ENCODE measurements at places on chromosomes 6 and 20.

GRCh38 chr6:208938-209337 lies 83.3 kb upstream of the DUSP22 start:
- no peak for DNase-seq

GRCh38 chr6:85747093-85747492 lies 104.4 kb upstream of the SYNCRIP start:
- DNase-seq, result no peak

DNA sequence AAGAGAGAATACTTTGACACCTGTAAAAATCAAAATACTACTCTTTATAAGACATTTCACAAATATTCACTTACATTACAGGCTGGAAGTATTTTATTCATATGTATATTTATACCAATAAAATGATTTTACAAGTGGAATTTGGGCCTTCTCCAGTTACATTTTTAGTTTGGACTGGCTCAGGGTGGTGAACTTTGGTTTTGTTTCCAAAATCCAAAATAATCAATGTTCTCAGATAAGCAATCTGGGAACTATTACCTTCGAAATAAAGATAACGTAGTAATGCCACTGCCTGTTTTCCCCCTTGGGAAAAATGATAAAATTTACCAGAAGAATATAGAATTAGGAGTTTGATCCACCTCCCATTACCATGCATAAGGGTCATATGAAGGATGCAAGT lies 31.6 kb upstream of the SCGN start:
- no peak for DNase-seq

GRCh38 chr6:136094812-136095211 lies 155.3 kb downstream of the MTFR2 start:
- no peak for DNase-seq

DNA sequence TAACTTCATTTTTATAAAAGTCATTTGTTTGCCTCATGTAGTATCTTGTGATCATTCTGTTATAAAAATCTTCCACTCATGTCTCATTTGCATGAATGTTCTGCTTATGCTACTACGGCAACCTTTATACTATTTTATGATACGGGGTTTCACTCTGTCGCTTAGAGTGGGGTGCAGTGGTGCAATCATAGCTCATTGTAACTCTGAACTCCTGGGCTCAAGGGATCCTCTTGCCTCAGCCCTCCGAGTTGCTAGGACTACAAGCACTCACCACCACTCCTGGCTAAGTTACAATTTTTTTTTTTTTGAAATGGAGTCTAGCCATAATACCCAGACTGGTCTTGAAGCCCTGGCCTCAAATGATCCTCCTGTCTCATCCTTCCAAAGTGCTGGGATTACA lies 154.4 kb upstream of the PREP start:
- no peak for DNase-seq

- DNase-seq, result no peak
These were observed 2.6 kb upstream of the GID8 start for GRCh38 chr20:62935204-62935967.

DNA sequence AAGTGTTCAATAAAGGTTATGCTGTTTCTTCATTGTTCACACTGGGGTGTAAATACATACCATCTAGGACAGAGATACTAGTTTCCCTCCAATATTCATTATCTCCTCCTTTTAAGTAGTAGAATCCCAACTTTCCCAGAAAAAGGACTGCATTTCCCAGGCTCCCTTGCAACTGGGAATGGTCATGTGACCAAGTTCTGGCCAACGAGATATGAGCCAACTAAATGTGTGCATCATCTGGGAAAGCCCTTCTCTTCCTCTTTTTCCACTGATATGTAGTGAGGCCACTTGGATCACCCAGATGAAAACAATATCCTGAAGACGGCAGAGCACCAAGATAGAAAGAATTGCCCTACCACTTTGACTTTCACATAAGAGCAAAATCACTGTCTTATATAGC lies 97.9 kb upstream of the PTPRT start:
- no peak for DNase-seq

GRCh38 chr20:33450867-33451266 lies 7.3 kb upstream of the SNTA1 start:
- no peak for DNase-seq

DNA sequence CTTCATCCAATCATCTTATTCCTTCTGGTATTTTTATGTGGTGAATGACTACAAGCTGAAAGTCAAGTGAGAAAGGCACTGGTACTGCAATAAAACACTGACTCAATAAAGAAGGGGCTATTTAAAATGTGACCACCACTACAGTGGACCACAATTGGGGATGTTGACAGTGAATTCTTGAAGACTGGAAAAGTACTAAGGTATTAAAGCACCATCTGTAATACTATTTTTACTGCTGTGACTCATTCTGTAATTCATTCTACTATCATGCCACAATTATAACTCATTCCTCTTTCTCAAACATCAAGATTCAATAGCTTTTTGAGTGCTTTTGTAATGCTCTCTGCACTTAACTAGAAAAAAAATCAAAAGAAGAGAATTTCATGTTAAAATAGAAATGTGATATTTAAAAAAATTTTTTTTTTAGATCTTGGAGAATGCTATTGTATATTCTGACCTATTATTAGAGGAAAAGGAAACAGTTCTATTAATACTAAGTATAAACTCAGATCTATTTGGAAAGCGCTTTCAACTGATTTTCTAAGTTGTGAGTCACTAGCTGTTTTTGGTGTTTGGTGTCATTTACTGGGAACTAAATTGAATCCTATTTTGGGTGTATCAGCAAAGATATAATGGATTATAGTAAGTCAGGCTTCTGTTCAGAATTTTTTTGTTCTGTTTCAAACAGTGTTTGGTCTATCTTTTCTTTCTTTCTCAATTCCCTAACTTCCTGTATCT lies 104.7 kb upstream of the TMEM170B start:
- DNase-seq, result no peak

GRCh38 chr20:40717343-40717865 lies 28.4 kb upstream of the MAFB start:
- no peak for DNase-seq

DNA sequence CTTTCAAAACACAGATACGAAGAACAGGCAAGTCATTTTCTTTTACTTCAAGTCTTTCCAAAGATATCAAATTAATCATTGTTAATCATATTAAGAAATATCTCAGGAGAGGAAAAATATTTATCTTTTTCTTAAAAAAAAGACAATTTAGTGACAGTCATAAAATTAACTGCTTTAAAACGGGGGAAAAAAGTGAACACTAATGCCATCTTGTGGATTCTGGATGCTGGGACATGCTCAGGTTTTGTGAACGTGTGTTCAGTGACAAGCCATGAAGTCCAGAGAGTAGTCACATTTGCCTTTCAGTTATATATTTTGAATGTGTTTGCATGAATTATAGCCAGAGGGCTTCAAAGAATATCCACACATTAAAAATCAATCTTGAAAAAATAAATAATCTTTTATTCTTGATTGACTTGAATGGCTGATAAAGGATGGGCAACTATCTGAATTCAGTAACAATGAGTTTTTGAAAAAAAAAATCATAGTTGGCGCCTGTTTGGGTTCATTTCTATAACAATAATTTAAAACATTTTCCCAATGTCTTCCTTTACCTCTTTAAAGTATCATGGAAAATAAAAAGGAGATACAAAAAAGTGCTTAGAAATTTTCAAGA lies 74.7 kb upstream of the NOX3 start:
- DNase-seq, result no peak

DNA sequence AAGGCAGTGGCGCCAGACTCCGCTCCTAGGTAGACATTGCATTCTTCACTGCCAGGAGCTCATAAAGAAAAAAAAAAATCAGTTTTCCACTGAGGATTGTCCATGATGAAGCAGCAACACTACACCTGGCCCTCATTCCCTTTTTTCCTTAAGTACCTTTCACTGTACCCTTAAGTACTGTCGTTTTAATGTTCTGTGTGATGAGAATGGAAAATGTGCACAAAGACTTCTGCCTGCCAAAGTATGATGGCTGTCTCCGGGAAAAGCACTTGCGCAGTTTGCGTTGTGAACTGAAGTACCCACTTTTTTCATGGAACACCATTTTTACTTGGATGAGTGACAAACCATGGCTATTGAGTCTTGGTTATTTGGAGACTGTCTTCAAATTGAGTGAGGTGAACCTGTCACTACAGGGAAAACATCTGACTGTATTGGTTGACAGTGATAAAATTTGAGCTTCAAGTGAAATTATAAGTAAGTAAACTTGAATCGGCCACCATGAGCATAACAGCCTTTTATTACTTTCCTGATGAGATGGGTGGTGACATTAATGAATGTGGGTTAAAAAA lies 104.8 kb downstream of the NCOA3 start:
- no peak for DNase-seq

DNA sequence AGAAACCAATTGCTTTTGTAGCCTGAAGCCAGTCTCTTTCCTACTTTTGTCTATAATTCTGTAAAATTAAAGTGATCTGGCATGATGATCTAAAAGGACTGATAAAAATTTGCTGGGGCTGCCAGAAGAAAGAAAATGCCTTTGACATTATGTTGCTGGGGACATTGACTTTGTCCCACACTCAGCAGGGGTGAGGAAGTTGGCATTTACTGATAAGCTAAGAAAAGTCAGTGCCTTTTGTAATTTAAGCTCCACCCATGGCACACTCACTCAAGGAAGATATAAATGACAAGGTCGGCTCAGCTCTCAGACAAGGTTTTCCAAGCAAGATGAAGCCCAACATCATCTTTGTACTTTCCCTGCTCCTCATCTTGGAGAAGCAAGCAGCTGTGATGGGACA lies at the start of gene SEMG1:
SEMG1 (plus strand) TSS at position 309 of the 400 bp plus-strand sequence; CDS start at position 330, 21 bp downstream.
- no peak for DNase-seq

DNA sequence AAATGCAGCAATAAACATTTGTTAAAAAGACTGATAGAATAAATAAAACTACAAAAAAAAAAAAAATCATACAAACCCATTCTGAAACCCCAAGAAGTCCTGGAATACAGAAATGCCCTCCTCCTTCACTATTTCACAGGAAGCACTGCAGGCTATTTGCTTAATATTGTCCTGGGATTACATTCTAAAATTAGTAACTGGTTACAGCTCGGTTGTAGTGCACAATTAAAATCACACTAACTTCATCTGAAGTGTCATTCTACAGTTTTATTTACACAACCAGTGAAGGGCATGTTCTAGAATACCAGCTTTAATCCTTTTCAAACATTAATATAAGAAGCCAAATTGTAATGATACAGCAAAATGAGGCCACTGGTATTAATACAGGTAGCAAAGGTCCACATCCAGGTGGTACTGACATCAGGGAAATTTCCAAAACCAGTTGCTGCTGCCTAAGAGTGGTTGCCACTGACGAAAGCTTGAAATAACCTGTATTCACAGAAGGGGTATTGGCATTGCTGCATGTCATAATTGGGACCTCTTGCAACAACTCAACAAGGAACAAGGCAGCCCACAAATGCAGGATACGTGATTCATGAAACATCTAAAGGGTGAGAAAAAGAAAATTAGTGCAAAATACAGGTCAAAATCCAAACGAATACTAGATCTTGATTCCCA lies 26.9 kb downstream of the AKIRIN2 start:
- no peak for DNase-seq

GRCh38 chr6:11908436-11909105 lies 103.5 kb upstream of the HIVEP1 start:
- DNase-seq, result no peak

DNA sequence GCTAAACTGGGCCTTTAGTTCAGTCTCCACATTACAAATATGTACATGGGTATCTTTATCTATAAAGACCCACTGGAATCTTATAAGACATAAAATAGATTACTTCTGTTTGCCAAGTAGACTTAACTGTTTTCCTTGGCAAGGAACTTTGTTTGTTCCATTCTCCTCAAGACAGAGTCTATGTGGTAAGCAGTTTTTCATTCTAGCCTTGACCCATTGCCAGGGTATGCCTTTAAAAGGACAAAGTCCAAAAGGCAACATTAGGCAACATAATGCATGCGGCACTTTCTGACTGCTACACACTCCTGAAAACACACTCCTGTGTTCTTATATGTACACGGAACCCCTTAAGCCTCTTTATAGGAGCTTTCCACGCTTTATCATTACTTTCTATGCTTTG lies 20.4 kb downstream of the VNN1 start:
- no peak for DNase-seq

DNA sequence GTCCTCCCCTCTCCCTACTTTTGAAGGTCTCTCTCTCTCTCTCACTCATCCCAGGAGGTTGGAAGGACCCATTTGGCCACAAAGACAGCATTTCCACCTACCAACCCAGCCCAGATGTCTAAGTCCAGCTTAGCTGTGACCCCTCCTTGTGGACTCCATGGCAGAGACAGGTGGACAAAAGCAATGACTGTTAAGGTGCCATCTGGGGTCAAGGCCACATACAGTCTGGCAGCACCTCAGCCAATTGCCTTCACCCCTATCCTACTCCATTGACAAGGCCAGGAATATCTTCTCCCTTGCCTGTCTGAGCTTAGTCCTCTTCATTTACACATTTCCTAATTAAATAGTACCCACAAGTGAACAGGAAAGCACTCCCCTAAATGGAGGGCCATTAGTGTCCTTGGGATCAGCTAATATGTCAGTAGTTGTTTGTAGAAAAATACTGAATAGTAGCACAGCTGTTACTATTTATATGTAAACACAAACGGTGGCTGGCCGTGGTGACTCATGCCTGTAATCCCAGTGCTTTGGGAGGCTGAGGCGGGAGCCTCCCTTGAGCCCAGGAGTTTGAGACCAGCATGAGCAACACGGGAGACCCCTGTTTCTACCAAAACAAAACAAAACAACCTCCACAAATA lies 28.8 kb downstream of the GCM1 start:
- DNase-seq, result no peak

GRCh38 chr6:157497579-157497978 lies 116.6 kb downstream of the ZDHHC14 start:
- no peak for DNase-seq

GRCh38 chr6:105452924-105453756 lies 50.3 kb upstream of the PREP start:
- no peak for DNase-seq

GRCh38 chr6:52931351-52931750 lies 21.9 kb upstream of the GSTA3 start:
- DNase-seq, result no peak

GRCh38 chr6:55937951-55938690 lies 62.7 kb upstream of the BMP5 start:
- DNase-seq, result no peak

GRCh38 chr20:2656471-2657117 lies 4.2 kb downstream of the NOP56 start:
- no peak for DNase-seq

DNA sequence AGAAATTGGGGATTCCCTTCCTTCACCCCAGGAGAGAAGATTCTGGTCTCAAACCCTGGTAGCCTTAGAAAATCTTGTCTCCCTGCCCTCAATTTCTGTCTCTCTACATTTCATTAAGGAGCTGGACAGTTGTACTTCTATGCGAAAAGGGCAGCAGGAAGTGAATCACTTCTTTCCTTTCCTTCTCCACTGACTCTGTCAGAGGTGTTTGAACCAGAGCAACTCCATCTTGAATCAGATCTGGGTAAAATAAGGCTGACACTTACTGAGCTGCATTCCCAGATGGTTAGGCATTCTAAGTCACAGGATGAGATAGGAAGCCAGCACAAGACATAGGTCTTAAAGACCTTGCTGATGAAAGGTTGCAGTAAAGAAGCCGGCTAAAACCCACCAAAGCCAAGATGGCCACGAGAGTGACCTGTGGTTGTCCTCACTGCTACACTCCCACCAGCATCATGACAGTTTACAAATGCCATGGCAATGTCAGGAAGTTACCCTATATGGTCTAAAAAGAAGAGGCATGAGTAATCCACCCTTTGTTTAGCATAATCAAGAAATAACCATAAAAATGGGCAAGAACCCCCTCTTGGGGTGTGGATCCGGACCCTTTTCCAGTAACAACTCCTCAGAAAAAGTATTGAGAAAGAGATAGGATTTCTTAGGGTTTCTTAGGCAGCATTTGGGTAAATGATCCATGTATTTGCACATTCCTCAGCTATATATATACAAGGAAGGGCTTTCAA lies 95.8 kb upstream of the PLCB4 start:
- no peak for DNase-seq

GRCh38 chr20:38225900-38226263 lies 34.7 kb downstream of the KIAA1755 start:
- no peak for DNase-seq
